ENCODE measurements at places on chromosomes 1 and 21.

GRCh38 chr1:3785456-3786157 is 10.7 kb downstream of the LRRC47 start:
- peak; percentile 79 for DNase-seq

- DNase-seq = no peak
Measured at GRCh38 chr1:94544706-94545490, 3.3 kb upstream of the F3 start.

DNA sequence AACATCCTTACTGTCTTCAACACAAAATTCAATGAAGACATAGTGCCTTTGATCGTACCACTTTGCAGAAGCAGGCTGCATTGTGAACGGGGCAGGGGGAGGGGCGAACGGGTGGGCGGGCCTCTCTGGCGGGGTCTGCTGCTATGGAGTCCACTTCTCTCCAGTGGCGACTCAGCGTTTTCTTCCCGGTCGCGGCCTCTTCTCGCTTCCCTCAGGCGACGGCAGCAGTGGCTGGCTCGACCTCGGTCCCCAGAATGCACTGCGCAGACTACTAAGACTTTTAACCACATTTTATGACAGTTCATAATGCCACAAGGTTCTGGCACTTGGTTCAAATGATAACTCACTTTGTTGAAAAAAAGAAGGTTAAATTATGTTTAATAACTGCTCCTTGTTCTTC is 21.2 kb downstream of the GBP2 start:
- peak; percentile 12 for DNase-seq

DNA sequence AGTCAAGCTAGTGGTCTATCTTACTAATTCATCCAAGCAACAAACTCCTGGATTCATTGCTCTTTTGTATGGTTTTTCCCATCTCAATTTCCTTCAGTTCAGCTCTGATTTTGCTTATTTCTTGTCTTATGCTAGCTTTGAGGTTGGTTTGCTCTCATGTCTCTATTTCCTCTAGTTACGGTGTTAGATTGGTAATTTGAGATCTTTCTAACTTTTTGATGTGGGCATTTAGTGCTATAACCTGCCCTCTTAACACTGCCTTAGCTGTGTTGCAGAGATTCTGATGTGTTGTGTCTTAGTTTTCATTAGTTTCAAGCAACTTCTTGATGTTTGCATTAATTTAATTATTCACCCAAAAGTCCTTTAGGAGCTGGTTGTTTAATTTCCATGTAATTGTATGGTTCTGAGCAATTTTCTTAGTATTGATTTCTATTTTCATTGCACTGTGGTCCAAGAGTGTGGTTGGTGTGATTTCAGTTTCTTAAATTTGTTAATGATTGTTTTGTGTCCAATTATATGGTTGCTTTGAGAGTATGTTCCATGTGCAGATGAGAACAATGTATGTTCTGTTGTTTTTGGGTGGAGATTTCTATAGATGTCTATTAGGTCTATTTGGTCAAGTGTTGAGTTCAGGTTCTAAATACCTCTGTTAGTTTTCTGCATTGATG is 154.6 kb downstream of the PLPPR5 start:
- DNase-seq = no peak

DNA sequence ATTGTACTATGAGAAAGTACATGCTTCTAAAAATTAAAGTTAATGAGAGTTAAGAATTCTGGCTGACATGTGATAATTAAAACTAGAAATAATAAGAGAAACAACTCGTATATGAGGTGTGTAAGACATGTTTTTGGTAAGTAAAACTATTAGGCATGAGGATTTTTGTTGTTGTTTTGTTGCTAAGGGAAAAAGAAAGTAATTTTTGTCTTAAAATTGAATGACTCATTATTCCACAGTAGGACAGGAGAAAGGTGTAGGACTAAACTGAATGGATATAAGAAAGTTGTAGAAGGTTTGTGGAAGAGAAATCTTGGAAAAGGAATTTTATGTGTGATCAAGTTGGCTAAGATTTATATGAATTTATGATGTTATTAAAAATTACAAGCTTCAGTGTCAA is 54.8 kb downstream of the TBX19 start:
- DNase-seq = no peak

- DNase-seq = no peak
Measured at GRCh38 chr1:115240297-115240696, 97.8 kb downstream of the NGF start.
